Stimulated activated CD4-positive, alpha-beta T cell treated with anti-CD3 and anti-CD28 coated beads, Interleukin-15, amount 100 ng/mL, for 1 hour (primary cell): ENCODE measurements at places on chromosomes 12 and 14.
A peak's percentile ranks its signal among the peaks of the same experiment; 100 is the strongest.

- no peak for DNase-seq
Observed at GRCh38 chr12:106672314-106673025, 89.7 kb downstream of the RFX4 start.

- no peak for DNase-seq
Observed at GRCh38 chr12:94305130-94305957, 154.3 kb downstream of the CEP83 start.

DNA sequence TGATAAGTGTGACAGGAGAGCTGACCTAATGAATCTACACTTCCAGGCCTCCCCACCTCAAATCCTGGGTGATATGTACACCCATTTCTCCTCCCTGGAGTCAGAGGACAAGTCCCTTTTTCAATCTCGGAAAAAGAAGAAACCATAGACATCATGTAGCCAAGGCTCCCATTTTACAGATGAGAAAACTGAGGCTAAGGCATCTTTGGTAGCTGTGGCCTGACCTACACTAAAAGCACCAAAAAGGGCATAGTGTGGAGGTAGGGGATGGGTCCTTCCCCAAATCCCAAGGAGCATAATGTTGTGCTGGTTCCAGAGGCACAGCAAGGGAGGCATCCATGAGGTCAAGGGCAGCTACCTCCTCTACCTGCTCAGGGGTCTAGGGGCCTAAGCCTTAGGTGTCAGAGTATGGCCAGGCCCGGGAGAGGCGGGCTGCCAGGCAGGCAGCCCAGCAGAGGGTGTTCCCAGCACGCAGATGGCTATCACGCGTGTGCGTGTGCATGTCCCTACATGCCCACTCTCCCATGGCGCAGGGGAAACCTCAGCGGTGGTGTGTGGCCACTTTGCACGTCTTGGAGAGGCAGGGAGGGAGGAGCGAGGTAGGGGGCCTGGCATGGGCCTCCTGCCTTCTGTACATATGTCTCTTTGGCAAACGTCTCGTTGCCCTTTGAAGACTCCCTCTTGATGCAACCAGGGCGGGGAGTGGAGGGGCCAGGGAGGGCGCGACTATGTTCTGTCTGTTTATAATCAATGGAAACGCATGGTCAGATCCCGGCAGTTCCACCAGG is 2.5 kb downstream of the PGF start:
- no peak for DNase-seq

DNA sequence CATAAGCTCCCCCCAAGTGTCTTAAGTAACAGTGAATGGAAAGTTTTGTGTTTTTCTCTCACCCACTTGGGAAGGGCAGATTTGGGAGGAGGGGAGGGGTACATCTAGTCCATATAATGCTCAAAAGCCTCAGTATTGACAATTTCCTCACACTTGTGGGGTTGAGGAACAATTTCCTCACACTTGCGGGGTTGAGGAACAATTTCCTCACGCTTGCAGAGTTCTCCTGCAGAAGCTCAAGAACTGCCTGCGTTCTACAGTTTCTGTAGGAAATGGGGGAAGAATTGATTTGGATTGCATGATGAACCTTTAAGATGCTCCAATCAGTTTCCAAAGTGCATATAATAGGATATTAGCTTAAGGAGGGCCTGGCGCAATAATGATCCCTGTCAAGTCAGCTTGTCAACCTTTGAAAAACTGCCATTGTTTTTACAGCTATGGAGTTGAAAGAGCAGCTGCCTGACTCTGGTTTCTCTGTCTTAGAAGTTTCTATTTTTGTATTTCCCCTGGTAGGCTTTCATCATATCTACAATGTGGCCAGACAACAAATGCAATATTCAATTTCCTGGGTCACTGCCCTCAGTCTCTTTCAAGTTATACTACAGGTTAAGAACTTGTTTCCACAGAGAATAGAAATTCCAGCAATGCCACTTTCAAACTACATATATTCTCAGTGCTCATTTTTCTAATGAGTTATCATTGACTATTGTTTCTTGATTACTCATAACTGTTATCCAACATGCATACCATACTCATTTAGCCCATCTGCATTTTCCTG is 66.5 kb downstream of the PLEKHG7 start:
- DNase-seq = no peak

DNA sequence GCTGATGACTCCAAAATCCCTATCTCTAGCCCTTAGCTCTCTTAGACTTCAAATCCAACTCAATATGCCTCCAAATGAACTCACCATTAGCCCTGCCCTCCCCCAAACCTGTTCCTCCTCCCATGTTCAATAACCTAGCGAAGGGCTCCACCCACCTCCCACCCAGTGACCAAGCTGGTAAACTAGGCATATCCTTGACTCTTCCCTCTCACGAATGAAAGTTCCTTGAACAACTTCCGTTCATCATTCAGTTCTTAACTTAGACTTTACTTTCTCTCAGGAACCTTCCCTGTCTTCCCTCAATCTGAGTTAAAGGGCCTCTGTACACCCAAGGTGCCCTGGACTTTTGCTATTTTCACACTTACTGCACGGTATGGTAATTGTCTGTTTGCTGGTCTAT is 1.9 kb upstream of the KLHDC1 start:
- DNase-seq = no peak

DNA sequence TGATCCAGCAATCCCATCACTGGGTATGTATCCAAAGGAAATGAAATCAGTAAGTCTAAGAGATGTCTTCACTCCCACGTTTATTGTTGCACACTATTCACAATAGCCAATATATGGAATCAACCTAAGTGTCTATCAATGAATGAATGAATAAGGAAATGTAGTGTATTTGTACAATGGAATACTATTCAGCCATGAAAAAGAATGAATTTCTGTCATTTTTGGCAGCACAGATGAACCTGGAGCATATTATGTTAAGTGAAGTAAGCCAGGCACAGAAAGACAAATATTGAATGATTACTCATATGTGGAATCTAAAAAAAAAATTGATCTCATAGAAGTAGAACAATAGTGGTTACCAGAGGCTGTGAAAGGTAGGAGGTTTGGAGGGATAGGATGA is 30.6 kb upstream of the RFX4 start:
- DNase-seq = no peak

DNA sequence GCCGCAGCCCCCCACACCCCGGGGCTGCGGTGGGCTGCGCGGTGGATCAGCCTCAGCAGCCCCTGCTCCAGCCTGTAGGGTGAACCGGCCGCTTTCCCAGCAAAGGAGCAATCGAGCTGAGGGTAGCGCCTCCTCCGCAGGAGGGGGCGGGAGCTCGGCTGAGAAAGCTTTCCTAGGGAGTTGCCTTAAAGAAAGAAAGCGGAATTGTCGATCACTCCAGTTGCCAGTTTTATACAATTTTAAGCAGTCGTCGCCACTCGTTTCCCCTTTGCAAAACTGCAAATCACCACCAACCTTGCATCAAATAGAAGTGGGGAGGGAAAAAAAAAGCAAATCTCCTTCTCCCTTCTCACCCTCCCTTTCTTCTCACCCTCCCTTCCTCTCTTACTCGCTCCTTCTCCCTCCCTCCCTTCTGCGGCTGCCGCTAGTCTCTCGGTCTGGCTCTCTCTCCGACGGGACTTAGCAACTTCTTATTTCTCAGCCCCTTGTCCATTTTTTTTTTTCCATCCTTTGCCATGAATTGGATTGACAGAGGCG is at the start of gene PDE3A:
TSS of gene PDE3A (plus strand) at position 424 of the 537 bp plus-strand sequence. CDS start 748 bp downstream, outside the sequence.
- no peak for DNase-seq

GRCh38 chr14:94700336-94700735 is 69.6 kb downstream of the GSC start:
- no peak for DNase-seq

DNA sequence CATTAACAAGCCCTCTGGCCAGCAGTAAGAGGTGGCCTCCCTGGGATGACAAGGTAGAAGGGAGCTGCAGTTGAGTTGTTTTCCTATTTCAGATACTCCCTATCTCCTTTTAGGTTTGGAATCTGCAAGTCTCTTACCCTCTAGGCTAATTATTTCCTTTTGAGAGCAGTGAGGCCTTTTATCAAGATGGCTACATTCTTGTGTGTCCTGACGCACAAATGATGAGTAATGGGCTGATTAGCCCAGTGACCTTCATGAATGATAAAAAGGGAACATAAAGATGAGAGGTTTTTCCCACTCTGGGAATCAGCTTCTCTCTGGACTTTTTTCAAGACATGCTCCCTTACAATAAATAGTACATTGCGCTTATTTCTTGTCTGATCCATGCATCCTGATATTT is 22.9 kb downstream of the DYRK2 start:
- no peak for DNase-seq

DNA sequence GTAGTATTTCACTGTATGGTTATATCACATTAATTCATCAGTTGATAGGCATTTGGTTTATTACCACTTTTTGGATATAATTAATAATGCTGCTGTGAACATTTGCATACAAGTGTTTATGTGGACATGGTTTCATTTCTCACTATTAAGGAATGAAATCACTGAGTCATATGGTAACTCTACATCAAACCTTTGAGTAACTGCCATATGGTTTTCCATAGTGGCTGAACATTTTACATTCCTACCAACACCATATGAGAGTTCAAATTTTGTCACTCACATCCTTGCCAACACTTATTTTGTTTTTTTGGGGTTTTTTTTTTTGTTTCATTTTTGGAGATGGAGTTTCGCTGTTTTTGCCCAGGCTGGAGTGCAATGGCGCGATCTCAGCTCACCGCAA is 30.2 kb upstream of the EAPP start:
- DNase-seq = no peak

DNA sequence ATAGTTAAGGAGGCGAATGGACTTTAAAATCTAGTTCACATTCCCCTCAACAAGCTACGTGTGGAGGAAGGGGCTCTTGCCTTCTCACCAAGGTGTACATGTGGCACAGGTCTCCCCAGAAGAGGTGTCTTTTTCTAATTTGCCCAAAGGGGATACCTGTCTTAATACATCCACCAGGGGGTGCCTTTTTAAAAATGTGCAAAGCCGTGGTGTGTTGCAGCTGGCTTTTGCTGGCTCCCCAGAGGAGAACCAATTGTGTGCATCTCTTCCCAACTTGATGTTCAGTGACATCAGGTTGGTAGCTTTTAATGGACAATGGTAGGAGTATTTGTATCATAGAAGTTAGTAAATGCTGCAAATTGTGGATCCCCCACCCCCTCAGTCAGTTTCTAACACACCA is 33.8 kb downstream of the CREBL2 start:
- peak; percentile 6 for DNase-seq

- DNase-seq = peak; percentile 20
Observed at GRCh38 chr12:64404470-64405256, 471 bp downstream of the XPOT start.

GRCh38 chr14:90499121-90499520 is 102.3 kb downstream of the CALM1 start:
- DNase-seq = no peak

DNA sequence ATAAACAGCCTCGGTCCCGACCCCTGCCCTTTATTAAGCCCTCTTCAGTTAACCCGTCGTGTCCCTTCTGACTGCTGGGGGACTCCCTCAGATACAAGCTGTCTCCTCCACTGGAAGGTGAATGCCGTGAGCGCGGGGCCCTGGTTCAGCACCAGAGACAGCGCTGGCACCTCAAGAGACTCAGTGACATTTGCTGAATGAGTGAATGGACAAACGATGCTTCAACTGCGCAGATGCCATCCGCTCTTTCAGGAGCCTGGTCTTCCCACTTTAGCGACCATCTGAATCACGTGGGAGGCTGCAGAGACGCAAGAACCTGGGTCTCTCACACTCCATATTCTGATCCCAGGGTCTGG is 92.6 kb upstream of the SFSWAP start:
- no peak for DNase-seq

DNA sequence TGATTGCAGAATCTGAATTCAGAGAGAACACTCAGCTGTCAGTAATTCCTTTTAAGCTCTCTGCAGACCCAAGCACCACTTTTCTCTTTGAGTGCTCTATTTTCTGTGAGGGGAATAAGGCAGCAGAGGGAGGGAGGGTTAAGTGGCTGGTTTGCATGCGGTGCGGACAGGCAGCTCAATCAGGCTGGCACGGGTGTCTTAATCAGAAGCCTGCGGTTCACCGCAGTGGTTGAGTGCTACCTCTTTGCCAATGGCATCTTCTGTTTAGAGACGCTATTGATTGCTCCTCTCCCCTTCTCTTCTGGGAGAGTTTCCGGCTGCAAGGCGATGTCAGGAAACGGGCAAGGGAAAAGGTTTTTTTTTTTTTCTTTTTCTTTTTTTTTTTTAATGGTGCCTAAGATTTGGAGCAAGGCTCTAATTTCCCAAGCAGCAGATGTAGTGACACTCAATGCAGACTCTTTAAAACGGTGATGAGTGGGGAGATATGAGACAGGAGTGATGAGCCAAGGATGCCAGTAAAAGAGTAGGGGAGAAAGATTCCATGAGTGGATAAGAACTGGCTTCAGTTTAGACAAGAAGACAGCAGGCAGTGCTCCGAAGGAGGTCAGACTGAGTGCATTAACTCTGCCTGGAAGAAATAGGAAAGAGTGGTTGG is 533.7 kb upstream of the SEL1L start:
- DNase-seq = no peak

GRCh38 chr14:54105898-54106297 is 149.3 kb upstream of the BMP4 start:
- no peak for DNase-seq

DNA sequence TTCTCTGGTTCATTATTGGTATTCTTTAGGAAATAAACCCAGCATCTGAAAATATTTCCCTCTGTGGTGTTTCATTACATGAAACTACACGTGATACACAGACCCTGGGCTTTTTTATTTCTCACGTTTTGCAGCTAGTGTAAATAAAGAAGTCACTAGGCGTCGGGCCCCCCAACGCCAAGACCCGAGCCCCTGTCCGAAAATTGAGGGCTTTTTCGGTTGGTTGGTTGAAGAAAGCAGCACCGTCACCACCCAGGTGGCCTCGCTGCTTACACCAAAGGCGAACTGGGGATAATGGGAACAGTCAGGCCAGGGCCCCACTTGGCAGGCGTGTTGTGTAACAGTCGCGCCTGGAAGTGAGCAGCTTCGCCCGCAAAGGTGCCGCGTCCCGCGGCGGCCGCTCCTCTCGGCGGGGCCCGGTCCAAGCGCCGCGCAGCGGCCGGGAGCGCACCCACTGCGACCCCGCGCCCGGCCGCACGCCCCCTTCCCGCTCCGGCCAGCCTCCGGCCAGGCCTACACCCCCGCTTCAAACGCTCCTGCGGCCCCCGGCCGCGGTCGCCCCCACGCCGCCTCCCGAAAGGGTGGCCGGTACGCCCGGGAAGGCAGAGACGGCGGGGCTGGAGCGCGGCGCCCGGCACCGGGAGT is 1.2 kb downstream of the DUSP16 start:
- DNase-seq = peak; percentile 25

DNA sequence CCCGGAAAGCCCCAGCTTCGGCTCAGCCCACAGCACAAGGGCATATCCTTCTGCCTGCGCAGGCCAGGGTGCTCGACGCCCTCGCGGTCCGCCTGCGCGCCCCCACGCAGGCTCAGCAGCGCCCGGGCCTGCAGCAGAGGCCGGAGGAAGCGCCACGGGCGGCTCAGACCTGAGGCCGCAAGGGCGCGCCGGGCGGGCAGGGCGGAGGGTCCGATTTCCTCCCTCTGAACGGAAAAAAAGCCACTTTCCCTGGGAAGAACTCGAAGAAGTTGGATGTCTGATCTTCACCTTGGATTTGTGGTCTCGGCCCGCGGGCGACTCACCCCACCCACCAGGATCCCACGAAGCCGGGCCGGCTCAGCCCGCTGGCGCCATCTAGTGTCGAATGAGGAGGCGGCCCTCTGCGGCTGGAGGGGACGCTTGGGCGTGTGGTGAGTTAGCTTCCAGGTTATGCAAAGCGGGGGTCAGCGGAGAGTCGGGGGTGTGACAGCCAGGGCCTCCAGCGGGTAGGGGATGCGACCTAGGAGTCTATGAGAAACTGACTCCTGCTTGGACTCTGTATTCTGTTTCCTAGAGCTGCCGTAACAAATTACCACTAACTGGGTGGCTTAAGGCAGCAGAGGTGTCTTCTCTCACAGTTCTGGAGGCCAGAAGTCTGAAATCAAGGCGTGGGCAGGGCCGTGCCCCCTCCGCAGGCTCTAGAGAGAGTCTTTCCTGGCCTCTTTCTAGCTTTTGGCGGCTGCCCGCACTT is 40.0 kb upstream of the SRSF5 start:
- DNase-seq = peak; percentile 70
